ENCODE measurements at places on chromosomes 4 and X.
A peak's percentile ranks its signal among the peaks of the same experiment; 100 is the strongest.

DNA sequence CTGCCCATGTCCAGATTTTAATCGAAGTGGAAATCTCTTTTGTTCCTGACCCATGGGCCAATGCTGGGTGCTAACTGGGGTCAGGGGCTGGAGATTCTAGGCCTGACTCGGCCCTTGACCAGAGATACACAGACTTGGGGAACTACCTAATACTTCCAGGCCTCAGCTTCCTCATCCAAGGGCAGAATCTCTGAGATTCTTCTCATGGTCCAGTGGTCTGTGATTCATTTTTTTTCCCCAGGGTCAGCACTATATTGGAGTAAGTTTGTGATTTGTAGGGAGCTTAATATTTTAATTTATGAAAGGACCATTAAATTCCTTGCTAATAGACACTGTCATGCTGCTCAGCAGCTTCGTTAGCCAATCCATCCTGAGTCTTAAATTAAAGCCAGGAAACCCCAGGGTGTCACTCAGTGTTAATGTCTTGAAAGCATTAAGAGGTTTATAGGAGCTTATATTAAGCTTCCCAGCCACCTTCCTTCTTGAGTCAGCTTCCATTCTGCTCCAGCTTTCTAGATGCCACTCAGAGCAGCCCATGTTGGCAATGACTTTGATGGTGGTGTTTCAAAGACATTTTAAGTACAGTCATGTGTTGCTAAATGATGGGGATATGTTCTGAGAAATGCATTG is 27.0 kb upstream of the PROM1 start:
- no peaks in the 10 kb centered on the region for H3K36me3 ChIP-seq
- peaks cover 44% of the 10 kb centered on the region for H3K27me3 ChIP-seq
- no peak for DNase-seq
- H3K27ac ChIP-seq, result no peak overlapping the region
- H3K4me1 ChIP-seq, result no peaks in the 10 kb centered on the region
- no peak overlapping the region for H3K4me3 ChIP-seq

GRCh38 chr4:102642631-102643298 is 118.0 kb downstream of the MANBA start:
- no peak overlapping the region for H3K4me3 ChIP-seq
- H3K27ac ChIP-seq, result no peak overlapping the region
- H3K4me1 ChIP-seq, result no peaks in the 10 kb centered on the region
- no peak for DNase-seq

- no peak overlapping the region for H3K4me3 ChIP-seq
- no peak overlapping the region for H3K27ac ChIP-seq
- no peaks in the 10 kb centered on the region for H3K27me3 ChIP-seq
- H3K4me1 ChIP-seq, result no peaks in the 10 kb centered on the region
Measured at GRCh38 chr4:21410372-21410771, 538.2 kb downstream of the KCNIP4 start.

DNA sequence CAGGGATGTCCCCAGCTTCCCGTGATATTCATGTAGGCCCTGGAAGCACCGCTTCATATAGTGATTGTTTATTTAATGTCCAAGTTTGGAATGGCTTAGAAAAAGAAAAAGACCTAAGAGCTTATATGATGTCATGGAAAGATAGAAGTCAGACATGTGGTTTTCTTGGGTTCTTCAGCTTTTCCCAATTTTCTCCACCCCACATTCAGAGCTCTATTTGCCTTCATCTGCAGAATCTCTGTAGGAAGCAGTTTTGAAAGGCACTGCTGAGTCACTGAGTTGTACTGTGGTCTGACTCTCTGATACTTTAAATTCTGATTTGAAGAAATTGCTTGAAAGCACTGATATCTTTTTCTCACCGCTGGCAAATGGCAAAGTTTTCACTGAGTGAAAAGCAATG is 120.6 kb upstream of the EDNRA start:
- no peak overlapping the region for H3K27ac ChIP-seq
- H3K4me1 ChIP-seq, result peaks cover 19% of the 10 kb centered on the region
- peaks cover 6% of the 10 kb centered on the region for H3K36me3 ChIP-seq
- no peak for DNase-seq
- peaks cover 5% of the 10 kb centered on the region for H3K27me3 ChIP-seq
- H3K4me3 ChIP-seq, result no peak overlapping the region

DNA sequence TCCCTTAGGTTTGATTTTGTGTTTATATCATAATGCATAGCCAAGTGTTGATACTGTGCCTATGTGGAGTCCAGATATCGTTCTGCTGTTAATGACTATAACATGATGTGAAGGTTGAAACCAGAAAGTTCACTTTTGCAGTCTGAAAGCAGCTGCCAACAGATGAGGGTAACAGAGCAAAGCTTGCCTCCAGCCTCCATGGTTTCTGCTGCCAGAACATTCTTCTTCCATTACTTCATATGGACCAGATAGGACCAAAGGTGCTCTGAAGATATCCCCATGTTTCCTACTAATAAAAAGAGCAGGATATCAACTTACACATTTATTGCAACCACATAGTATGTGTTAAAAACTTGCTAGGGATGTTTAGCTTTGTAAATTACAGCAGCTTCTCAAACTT is 394.1 kb downstream of the SPRY1 start:
- no peak overlapping the region for H3K4me3 ChIP-seq
- no peak for DNase-seq
- no peak overlapping the region for H3K27ac ChIP-seq

DNA sequence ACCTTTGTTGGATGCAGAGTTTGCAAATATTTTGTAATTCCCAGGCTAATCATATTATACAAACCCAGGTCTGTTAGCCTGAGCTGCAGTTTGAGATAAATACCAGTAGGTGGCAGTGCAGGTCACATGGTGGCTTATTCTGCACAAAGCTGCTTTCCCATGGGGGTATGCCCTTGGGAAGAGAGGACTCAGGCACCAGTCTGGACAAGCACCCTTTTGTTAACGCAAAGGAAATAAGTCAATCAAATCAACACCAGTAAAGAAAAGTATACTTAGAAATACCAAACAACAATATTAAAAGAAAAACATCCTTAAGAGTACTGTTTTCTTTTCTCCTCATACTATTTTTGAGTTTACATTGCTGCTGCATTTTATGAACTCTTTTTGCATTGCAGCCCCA is 389.0 kb upstream of the ZFP42 start:
- H3K36me3 ChIP-seq, result no peaks in the 10 kb centered on the region
- peaks cover 3% of the 10 kb centered on the region for H3K27me3 ChIP-seq
- H3K4me1 ChIP-seq, result peaks cover 15% of the 10 kb centered on the region

- peaks cover 3% of the 10 kb centered on the region for H3K27me3 ChIP-seq
- no peak overlapping the region for H3K4me3 ChIP-seq
- H3K27ac ChIP-seq, result no peak overlapping the region
Measured at GRCh38 chr4:130147641-130148040, 1051.7 kb downstream of the C4orf33 start.

DNA sequence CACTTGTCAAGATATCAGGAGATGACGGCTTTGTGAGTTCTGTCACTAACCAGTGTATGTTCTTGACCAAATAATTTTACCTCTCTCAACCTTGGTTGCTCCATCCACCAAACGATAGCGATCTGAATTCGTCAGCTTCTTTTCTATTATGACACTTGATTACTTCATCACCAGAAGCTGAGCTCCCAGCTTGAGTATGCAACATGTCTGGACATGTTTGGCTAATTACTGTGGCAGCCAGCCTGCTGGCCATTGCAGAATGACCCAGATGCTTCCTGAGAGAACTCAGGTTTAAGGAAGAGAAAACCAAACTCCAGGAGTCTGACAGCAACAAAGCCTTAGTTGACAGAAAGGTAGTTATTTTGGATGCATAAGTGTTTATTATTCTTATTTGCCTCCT is 46.4 kb upstream of the PARM1 start:
- peaks cover 12% of the 10 kb centered on the region for H3K27me3 ChIP-seq
- peaks cover 52% of the 10 kb centered on the region for H3K4me1 ChIP-seq
- DNase-seq, result no peak
- H3K27ac ChIP-seq, result no peak overlapping the region
- peaks cover 10% of the 10 kb centered on the region for H3K36me3 ChIP-seq
- no peak overlapping the region for H3K4me3 ChIP-seq

DNA sequence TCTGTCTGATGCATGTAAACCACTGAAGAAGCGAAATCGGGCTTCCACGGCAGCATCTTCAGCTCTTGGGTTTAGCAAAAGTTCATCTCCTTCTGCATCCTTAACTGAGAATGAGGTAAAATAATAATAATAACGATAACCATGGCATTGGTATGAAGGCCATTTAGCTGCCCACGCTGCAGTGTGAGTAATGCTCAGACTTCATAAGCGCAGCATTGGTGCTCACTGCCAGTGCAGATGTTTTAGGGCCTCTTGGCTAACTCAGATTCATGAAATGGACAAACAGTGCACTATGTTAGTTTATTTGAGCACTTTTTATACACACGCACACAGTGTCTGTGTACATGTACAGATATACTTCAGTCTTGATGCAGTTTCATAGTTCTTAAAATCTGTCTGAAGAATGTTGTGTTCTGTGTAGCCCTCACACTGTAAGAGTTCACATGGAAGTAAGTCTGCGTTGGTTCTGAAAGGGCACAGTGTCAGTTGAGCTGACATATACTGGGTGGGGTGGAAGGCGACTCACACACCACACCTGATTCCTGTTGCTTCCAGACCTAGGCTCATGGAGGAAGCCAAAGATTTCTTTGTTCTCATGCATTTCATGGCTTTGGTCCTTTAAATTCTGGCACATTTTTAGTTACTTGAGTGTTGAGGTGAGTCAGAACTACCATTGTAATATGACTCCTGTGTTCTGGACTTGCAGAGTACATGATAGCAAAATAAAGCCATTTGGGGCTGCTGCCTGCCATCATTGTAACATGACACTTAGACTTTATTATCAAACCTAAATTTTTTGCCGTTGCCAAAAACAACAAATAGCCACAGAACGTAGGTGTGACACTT is 68.7 kb downstream of the NSD2 start:
- no peak overlapping the region for H3K4me3 ChIP-seq
- H3K36me3 ChIP-seq, result peaks cover 49% of the 10 kb centered on the region
- no peaks in the 10 kb centered on the region for H3K27me3 ChIP-seq
- H3K4me1 ChIP-seq, result peaks cover 28% of the 10 kb centered on the region
- peak overlapping the region; percentile 86 for H3K27ac ChIP-seq
- DNase-seq, result no peak

GRCh38 chr4:16227462-16227868 is 1.2 kb upstream of the TAPT1 start:
- peaks cover 3% of the 10 kb centered on the region for H3K36me3 ChIP-seq
- H3K27me3 ChIP-seq, result no peaks in the 10 kb centered on the region
- DNase-seq, result peak; percentile 19
- H3K27ac ChIP-seq, result peak overlapping the region; percentile 99
- peak overlapping the region; percentile 96 for H3K4me3 ChIP-seq

- H3K36me3 ChIP-seq, result peaks cover 6% of the 10 kb centered on the region
- H3K27me3 ChIP-seq, result peaks cover 3% of the 10 kb centered on the region
- no peak for DNase-seq
- no peak overlapping the region for H3K4me3 ChIP-seq
- H3K4me1 ChIP-seq, result no peaks in the 10 kb centered on the region
- H3K27ac ChIP-seq, result no peak overlapping the region
Measured at GRCh38 chrX:137313627-137314026, 252.3 kb upstream of the ZIC3 start.

- H3K4me3 ChIP-seq, result no peak overlapping the region
- H3K36me3 ChIP-seq, result peaks cover 57% of the 10 kb centered on the region
- no peak overlapping the region for H3K27ac ChIP-seq
- no peak for DNase-seq
- no peaks in the 10 kb centered on the region for H3K27me3 ChIP-seq
- H3K4me1 ChIP-seq, result no peaks in the 10 kb centered on the region
Measured at GRCh38 chrX:72526534-72527508, 45.8 kb downstream of the HDAC8 start.

DNA sequence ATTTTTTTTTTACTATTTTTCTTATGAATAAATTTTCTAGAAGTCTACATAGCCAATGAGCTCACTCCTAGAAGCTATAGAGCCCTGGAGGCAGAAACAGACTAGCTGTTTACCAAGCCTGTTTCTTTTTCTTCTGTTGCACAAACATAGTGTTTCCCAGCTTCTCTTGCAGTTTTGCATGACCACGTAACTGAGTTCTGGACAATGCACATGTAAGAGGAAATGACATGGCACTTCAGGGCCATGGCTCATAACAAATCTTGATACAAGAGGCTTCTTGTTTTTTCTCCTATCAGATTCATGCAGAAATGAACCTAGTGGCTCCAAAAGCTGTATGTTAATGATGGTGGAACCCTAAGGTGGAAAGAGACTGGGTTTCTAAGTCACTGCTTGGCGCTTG is 127.4 kb downstream of the ZNF330 start:
- H3K27ac ChIP-seq, result no peak overlapping the region
- H3K27me3 ChIP-seq, result peaks cover 3% of the 10 kb centered on the region
- DNase-seq, result no peak
- H3K36me3 ChIP-seq, result no peaks in the 10 kb centered on the region
- peaks cover 8% of the 10 kb centered on the region for H3K4me1 ChIP-seq

- no peak overlapping the region for H3K27ac ChIP-seq
- no peak overlapping the region for H3K4me3 ChIP-seq
- DNase-seq, result no peak
- no peaks in the 10 kb centered on the region for H3K27me3 ChIP-seq
- no peaks in the 10 kb centered on the region for H3K36me3 ChIP-seq
- no peaks in the 10 kb centered on the region for H3K4me1 ChIP-seq
Measured at GRCh38 chr4:168293386-168293975, 25.1 kb downstream of the DDX60 start.

DNA sequence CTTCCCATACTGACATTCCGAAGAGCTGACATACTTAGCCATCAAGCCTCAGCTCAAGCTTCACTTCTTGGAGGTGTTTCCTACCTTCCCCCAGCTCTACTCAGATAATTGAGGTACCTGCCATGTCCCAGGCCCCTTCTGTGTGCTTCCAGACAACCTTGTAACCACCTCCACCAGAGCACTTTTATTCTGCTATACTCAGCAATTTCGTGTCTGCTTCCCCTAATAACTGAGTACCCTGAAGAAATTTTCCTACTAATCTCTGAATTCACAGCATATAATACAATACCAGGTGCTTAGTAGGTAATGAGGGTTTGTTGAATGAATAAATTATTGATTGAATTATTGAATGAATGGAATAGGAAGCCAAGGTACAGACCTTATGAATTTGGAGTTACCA is 605.5 kb downstream of the MID1IP1 start:
- H3K4me1 ChIP-seq, result no peaks in the 10 kb centered on the region
- no peaks in the 10 kb centered on the region for H3K36me3 ChIP-seq
- no peak for DNase-seq
- H3K4me3 ChIP-seq, result no peak overlapping the region
- H3K27me3 ChIP-seq, result peaks cover 27% of the 10 kb centered on the region

DNA sequence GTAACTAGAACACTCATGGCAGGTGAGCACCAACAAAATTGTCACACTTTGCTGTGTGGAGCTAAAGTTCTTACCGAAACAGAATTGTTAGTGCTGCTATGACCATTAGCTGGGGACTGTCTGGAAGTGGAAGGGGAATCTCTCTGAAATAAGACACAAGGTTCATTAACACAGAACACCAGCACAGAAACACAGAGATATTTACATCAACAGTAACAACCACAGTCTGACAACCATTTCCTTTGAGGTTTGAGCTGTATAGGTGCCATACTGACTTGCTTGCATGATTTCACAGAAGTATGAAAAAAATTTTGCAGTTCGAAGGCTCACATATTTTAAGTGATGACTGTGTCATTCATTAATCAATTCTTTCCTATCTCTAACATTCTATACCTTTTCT is 109.8 kb downstream of the NYX start:
- no peaks in the 10 kb centered on the region for H3K27me3 ChIP-seq
- peaks cover 7% of the 10 kb centered on the region for H3K4me1 ChIP-seq
- no peak for DNase-seq
- H3K36me3 ChIP-seq, result peaks cover 13% of the 10 kb centered on the region
- no peak overlapping the region for H3K27ac ChIP-seq
